ENCODE measurements at places on chromosomes 11 and 22.

DNA sequence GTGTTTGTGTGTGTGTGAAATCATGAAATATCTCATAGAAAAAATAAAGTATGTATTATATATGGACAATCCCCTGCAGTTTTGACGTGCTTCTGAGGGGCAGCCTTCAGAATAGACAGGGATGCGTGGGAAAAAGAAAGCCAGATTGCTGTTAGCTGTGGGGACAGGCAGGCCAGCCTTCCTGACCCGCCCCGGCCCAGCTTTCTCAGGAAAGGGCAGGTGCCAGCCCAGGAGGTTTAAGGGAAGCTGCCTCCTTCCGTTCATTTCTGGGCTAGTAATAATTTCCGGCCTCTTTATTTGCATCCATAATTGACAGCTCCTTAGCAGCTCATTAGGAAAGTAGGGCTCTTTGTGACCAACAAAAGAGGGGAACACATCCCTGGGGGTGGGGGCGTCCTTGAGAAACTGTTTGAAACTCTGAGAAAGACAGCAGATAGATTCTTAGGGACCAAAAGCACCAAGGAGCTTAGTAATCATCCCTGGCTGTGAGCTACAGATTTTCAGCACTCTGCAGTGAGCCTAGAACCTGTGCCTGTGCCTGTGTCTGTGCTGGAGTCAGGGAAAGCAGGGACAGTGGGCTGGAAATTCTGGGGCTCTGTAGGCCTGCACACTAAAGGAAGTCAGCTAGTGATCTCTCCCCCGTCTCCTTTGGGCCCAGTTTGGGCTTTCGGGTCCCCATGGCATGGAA, 632.9 kb upstream of the CADM1 start:
- no peak for DNase-seq

DNA sequence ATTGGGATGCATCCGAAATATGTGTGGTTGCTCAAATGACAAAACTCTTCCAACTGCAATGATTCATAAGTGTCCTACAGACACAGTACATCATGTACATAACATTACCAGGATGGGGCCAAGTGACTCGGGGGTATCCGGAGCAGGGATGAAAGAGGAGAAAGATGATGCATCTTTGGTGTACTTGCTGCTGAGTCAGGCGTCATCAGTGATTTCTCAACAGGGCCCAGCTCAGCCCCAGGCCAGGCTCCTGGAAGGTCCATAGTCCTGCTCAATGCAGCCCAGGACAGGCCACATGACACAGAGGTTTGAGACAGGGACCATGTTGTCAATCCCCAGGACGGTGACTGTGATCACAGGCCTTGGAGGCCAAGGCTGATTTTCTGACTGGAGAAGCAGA, 59.3 kb downstream of the GGTLC2 start:
- DNase-seq: no peak

GRCh38 chr11:62432695-62433094, 13.9 kb downstream of the SCGB1A1 start:
- DNase-seq: no peak

GRCh38 chr11:108895579-108896480, 231.0 kb downstream of the DDX10 start:
- no peak for DNase-seq

GRCh38 chr11:20064961-20065405, 95.3 kb downstream of the DBX1 start:
- DNase-seq: no peak

- no peak for DNase-seq
Observed at GRCh38 chr11:71976551-71976950, 22.2 kb upstream of the IL18BP start.
